ENCODE measurements at places on chromosomes 1 and 21.

- DNase-seq, result no peak
Observed at GRCh38 chr1:16302709-16303627, 49.3 kb downstream of the FBXO42 start.

DNA sequence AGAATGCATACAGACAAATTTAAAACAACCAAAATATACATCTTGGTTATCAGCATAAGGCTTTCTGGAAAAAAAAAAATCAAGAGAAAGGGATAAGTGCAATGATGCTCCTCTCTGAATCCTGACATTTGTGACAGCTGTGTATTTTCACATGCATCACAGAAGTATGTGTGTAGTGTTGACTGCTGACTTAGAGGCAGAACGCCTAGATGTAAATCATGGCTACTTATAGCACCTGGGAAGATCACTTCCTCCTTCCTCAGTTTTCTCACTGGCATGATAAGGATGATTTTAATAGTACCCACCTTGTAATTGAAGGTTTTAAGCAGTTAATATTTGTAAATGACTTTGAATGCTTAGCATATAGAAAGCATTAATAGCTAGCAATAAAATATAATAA lies 112.5 kb downstream of the MRPL39 start:
- no peak for DNase-seq

DNA sequence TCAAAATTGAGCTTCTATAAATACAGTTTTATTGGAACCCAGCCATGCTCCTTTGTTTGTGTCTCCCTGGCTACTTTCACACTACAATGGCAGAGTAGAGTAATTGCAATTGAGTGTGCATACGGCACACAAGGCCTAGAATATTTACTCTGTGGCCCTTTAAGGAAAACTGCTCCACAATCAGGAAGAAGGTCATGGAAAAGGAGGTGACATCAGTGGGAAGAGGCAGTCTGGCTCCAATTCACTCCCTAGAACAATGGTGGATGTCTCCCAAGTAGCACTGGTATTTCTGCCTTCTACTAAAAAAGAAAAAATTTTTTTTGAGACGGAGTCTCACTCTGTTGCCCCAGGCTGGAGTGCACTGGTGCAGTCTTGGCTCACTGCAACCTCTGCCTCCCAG lies 51.3 kb downstream of the KRTAP19-8 start:
- peak; percentile 14 for DNase-seq

- no peak for DNase-seq
Observed at GRCh38 chr1:32990887-32991286, 26.3 kb upstream of the RNF19B start.

GRCh38 chr21:37675202-37675801 lies 241.0 kb downstream of the KCNJ6 start:
- peak; percentile 19 for DNase-seq

- DNase-seq, result no peak
Observed at GRCh38 chr1:216261631-216262030, 161.6 kb downstream of the USH2A start.

DNA sequence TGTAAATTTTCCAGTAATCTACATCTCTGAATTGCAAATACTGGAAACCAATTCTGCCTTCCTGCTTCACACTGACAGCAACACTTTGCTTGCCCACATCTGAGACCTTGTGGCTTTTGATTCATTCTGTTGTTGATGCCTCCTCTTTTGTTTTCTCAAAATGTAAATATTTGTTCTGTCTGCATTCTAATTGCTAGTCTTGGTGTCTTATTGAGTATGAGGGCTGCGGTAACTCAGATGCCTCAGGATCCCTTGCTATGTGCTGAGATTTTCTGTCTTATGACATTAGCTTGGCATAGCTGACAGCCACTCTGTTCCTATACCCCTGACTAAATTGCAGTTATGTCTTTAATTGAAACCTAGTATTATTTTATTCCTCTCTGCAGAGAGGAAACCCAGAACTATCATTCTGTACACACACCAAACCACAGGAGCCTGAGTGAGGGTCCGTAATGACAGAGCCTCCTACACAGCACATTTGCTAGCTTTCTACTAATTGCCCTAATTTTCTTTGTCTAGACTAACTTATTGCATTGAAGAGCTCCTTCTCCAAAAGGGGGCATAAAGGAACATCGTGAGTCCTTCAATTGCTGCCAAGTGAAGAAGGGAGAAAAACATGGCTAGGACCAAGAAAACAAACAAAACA lies 72.1 kb downstream of the GREM2 start:
- peak; percentile 44 for DNase-seq

DNA sequence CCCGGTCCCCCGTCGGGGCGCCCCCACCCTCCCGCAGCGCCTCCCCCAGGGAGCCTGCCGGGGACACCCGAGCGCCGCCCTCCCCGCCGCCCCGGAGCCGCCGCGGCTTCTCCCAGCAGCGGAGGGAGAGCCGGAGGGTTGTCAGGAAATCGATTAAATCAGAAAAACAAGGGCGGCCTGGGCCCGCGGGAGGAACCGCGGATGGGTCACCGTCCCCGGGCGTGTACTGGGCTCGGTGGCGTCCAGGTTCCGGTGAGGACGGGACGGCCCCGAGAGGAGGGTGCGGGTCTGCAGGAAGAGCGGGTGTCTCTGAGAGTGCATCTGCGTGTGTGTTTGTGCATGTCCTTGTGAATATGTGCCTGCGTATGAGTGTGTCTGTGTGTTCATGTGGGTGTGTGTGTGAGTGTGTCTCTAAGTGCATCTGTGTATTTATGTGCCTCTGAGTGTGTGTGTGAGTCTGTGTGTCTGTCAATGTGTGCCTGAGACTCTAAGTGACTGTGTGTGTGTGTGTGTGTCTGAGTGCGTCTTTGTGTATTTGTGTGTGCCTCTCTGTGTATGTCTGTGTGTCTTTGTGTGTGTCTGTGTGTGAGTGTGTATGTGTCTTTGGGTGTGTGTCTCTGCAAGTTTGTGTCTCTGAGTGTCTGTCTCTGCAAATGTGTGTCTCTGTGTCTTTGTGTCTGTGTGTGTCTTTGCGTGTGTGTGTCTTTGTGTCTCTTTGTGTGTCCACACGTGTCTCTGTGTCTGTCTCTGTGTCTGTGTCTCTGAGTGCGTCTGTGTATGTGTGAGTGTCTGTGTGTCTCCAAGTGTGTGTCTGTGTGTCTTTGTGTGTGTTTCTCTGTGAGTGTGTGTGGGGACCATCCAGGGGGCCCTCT lies 1.1 kb downstream of the SPSB1 start:
- DNase-seq, result no peak

GRCh38 chr1:183303323-183303645 lies 114.9 kb downstream of the NMNAT2 start:
- no peak for DNase-seq

- DNase-seq, result peak; percentile 52
Observed at GRCh38 chr1:211327346-211327921, 801 bp downstream of the TRAF5 start.

- no peak for DNase-seq
Observed at GRCh38 chr1:223720971-223721591, 8.7 kb downstream of the CAPN2 start.

DNA sequence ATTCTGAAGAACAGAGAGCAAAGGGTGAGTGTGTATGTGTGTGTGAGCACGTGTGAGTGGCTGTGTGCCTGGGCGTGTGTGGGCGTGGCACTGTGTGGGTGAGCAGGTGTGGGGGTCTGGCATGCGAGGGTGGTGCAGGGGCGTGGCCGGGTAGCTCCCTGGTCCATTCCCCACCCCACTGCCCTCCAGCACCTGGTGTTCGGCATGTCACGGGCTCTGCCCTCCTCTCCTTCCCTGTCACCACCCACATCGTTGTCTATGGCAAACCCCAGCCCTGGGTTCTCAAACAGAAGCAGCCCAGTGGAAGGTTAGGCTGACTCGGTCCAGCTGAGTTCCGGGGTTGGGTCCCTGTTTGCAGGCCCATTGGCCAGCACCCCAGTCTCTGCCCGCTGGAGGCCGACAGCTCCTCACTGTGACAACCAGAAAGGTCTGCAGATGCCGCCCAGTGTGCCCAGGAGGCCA lies 39.8 kb downstream of the UBE2G2 start:
- no peak for DNase-seq

GRCh38 chr1:243336163-243336562 lies 80.3 kb downstream of the SDCCAG8 start:
- DNase-seq, result no peak

- peak; percentile 5 for DNase-seq
Observed at GRCh38 chr1:61119085-61119484, 36.7 kb downstream of the NFIA start.

DNA sequence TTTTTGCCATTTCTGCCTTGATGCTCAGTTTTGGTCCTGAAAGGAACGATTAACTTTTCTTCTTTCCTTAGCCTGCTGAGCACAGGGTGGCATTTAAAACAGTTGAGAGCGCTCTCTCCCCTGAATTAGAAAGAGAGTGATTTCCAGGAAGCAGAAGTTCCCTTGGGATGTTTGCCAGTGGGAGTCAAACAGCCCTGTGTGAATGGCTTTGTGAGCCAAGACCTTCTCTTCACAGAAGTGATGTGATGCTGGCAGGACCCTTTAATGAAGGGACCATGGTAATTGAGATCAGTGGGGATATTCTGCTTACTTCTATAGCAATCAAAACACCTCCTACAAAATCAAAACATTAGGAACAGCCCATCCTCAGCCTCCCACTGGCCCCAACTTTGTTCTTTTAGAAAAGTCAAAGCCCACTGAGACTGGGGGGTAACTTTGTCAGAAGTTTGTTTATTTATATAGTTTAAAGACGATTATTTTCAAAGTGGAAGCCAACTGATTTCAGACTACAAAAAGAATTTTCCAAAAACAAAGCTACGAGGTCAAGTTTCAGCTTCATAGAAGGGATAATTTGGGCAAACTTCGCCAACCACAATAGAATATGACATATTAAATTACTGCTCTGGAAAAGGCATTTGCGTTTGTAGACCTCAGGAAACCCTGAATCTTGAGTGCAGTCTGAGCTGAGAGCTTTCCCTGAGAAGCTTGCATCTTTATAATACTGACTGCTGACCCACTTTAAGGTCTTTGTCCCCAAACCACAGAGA lies 122.7 kb downstream of the GABPA start:
- DNase-seq, result no peak

GRCh38 chr1:241606544-241606943 lies 33.6 kb downstream of the CHML start:
- DNase-seq, result no peak

GRCh38 chr1:19925342-19926070 lies 2.1 kb upstream of the PLA2G2E start:
- DNase-seq, result no peak

DNA sequence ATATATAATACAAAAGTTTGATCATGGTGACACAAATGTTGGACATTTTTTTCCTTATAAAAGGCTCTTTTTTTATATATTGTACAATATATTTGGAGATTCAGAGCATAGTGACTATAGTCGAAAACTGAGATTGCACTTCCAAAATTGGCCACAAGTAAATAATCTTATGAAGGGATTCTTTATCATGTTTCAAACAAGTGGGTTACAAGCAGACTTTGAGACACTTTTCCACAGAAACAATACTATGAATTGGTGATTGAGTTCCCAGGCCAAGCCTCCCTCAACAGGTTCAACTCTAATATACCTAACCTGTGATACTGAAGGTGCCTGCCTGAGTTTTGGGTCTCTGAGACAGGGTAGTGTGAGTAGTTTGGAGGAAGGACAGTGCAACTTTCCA lies 13.8 kb downstream of the LEPR start:
- no peak for DNase-seq

- no peak for DNase-seq
Observed at GRCh38 chr1:235734335-235734734, 84.8 kb upstream of the GNG4 start.

DNA sequence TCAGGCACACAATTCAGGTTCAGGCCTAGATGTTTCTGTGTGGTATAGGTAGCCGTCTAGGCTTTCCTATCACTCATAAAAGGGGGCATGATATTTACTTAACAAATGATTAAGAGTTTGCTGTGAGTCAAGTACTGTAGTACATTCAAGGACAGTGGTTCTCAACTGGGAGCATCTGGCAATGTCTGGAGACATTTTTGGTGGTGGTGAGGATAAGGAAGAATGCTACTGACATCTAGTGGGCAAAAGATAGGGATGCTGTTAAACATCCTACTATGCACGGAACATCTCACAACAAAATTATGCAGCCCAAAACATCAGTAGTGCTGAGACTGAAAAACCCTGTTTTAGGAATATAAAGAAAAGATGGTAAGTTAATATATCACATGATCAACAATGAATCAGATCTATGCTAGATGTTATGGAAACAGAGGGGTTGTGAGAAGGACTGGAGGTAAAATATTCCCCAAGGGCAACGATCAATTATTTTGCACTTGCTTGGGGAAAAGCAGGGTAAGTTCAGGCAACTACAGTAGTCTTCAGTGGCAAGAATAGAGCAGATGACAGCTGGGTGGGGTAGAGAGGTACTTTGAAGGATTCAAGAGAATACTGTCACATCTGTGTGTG lies 4.9 kb downstream of the DNTTIP2 start:
- no peak for DNase-seq

GRCh38 chr1:90969241-90969640 lies 52.6 kb downstream of the ZNF644 start:
- no peak for DNase-seq

- no peak for DNase-seq
Observed at GRCh38 chr1:101221945-101222429, 14.8 kb upstream of the S1PR1 start.

DNA sequence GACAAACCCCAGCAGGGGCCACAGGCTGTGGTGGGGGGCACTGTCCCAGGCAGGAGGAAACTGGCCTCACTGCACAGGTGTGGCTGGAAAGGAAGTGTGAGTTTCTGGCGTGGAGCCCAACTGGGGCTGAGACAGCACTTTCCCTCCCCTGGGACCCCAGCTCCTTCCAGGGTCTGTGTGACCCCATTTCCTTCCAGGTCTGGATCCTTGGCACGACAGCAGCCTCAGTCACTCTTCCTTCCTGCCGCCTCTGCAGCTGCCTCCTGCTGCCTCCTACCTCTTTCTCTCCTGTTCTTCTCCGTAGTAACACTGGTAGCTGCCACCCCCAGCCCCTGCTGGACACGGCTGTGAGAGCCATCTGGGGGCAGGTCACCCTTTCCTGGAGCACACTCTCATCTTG lies 88.0 kb downstream of the SIK1 start:
- DNase-seq, result no peak

DNA sequence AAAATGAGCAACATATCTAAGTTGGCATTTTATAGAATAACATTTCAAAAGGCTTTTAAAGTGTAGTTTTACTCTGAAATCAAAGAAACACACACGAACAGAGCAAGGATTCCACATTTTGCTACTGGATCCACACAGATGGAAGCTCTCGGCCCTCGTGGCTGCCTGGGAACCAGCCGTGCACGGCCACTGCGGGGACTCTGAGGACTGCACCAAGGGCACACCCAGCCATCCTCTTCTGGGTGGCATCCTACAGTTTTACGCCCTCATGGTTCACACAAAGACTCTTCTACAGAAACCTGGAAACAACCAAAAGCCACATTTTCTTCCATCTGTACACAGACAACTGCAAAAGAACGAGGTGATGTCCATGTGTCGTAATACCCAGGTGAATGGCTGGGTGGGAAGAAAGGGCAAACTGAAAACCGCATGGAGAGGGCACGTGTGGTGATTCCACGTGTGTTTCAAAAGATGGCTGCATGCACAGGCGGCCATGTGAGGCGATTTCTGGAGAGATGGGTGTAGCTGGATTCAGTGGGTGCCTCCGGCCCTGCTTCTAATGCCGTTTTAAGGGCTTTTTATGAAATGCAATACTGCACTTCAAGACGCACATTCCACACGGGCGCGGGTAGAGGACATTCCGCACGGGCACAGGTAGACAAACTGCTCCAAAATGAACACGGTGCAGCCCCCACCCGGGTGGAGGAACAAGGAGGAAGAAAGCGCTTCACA lies 8.1 kb downstream of the POFUT2 start:
- no peak for DNase-seq

Data from COR-L47 (cell line).